GM13976 (cell line): ENCODE measurements at places on chromosomes 16 and 17.

DNA sequence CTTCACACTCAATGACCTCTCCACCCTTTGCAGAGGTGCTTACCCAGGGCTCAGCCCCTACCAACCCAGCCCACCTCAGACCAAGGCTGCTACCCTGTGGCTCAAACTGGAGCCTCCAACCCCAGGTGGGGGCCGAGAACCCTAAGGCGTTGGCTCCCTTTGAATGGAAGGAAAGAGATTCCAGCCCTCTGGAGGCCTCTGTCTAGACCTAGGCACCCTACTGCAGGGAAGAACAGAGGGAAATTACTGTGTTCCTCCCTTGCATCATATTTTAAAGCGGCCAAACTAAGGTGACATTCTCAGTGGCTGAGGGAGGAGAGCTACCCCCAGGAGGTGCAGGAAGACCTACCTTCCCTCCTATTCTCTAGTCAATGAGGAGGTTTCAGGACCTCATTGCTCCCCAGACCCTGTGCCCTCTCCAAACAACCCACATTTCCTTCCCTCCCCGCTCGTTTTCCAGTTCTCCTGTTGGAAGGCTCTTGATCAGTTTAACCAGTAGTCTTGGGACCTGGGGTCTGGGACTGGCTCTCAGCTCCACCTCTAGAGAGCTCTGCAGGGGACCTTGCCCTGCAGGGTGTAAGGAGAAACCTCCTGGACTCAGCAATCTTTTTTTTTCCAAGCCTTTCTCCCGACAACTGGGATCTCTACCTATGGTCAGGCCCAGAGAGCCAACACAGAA, 5.5 kb upstream of the HOXB8 start:
- no peak for DNase-seq

DNA sequence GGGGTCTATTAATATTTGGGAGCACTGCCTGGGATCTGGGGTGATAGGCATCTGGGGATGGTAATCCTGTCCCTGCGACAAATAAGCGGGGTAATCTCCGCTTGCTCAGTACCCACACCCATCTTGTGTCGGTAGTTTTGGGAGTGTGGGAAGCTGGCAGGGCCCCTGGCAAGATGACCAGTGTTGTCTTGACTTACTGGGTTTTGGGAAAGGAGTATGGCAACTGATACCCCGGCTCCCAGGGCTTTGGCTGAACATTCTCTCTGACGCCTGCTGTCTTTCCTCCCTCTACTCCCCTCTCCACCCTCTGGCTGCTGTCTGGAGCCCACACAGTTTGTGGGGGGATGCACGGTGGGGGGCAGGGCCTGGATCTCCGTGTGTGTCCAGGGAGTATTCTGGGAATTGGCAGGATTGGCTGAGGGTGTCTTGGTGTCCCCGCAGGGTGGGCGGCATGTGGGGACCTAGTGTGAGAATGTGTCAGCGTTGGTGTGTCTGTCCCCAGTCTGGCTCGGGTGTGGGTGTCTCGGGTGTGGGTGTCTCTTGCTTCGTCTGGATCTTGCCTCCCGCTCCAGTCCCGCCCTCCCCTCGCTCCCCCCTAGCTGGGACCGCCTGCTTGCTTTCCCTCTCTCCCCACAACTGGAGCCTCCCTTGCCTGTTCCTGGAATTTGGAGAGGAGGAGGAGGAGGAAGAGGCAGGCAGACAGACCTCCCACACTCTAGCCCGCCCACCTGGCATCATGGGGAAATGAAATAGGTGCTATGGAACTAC, 12.0 kb downstream of the RARA start:
- DNase-seq = no peak

GRCh38 chr16:56353054-56353921, 72.1 kb downstream of the AMFR start:
- no peak for DNase-seq

- peak; percentile 85 for DNase-seq
Observed at GRCh38 chr17:63446753-63447470, 806 bp upstream of the CYB561 start.

GRCh38 chr17:9123594-9124553, 102.6 kb downstream of the NTN1 start:
- no peak for DNase-seq

- no peak for DNase-seq
Observed at GRCh38 chr17:16214190-16215001, 938 bp downstream of the NCOR1 start.

DNA sequence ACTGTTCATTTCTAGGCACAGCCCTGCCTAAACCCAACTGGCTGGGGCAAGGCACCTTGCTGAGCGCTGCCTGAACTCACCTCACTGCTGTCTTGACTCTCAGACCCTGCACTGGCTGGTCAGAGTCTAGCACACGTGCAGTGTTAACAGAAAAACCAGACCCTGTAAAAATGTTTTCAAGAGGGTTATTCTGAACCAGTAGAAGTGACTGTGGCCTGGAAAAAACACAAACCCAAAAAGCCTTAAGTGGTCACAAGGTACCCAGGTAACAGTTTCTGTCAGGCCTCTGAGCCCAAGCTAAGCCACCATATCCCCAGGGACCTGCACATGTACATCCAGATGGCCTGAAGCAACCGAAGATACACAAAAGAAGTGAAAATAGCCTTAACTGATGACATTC, 6.1 kb upstream of the EIF4A3 start:
- no peak for DNase-seq

GRCh38 chr17:66814570-66814969, 20.3 kb upstream of the CACNG5 start:
- no peak for DNase-seq

GRCh38 chr16:4780235-4780634, 7.9 kb downstream of the SEPTIN12 start:
- no peak for DNase-seq

DNA sequence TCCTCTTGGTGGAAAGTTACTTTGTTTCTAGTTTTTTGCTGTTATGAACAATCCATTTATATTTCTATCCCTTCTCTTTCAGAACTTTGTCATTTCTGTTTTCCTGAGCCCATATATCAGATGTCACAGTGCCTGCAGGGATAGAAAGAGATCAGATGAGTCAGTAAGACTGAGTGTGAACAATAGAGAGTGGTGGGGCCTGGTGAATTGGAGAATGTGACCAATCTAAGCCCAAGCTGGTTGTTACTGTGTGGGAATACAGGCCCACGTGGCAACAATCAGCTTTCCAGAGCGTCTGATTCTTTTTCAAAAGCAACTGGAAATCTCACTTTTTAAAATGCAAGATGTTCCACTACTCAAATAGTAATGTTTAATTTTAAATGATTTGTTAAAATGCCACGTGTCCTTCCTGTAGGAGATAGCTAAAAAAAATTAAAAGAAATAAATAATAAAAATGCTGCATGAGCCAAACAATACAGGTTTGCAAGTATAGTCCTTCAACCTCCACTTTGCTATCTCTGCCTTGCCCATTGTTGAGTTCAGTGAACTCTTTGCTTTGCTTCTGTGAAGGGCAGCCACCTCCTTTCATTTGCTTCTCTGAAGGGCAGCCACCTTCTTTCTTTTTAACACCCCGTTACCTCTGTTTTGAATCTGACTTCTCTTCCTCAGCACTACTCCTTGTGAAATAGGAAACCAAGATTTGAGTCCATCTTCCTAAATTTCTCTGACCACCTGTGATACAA, 9.6 kb downstream of the DCTN5 start:
- DNase-seq = no peak

- DNase-seq = peak; percentile 86
Observed at GRCh38 chr17:57868007-57868909, 18.4 kb upstream of the MRPS23 start.

DNA sequence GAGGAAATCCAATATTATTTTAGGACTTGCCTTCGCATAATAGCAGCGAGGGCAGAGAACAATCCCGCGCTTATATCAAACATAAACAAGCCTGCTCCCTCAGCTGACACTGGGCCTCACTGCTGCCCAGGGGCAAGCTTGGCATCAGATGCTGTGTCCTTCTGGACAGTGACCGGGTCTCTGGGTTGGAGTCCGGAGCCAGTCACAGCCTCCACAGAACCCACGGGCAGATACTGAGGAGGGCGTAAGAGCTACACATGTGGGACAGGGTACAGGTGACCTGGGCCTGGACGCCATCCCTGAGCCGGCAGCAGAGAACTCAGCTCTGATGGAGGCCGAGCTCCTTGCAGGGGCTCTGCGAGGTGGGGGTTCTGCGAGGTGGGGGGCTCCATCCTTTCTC, 14.7 kb upstream of the ZNF469 start:
- DNase-seq = no peak

- DNase-seq = no peak
Observed at GRCh38 chr16:11046382-11046931, 102.1 kb downstream of the CLEC16A start.

GRCh38 chr16:6204945-6205344, 1107.3 kb upstream of the EEF2KMT start:
- DNase-seq = no peak

GRCh38 chr16:78761427-78761826, 662.0 kb downstream of the WWOX start:
- DNase-seq = peak; percentile 39

DNA sequence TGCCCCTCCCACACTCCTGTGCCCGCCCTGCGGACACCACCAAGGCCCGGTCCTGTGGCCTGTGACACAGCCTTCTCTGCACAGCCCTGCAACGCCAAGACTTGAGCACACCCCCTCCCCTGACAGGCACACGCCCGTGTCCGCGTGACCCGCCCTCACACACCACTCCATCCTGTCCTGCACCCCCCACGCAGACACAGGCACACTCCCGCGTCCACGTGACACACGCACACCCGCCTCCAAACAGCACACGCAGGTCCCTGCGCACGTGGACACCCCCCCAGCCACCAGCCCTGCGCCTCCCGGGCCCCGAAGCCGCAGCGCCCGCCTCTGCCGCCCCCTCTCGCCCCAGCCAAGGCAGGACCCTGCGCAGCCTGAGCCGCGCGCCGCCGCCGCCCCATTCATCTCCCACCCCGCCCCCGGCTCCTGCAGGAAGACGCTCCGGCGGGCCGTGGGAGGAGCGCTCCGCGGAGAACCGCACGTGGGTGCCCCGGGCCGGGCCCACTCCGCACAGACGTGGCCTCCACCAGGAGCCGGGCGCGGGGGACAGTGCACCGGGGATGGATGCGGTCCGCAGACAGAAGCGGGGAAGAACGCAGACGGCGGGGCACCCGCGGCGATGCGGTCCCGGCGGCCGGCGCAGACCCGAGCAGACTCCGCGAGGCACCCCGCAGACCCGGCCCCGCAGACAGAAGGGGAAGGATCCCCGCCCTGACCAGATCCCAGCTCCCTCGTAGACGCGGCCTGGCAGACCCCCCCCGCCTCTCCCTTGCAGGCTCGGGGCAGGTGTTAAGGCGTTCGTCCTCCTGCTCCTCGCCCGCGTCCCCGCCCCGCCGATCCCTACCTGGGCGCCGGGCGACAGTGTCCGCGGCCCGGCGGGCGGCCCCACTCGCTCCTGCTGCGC, 506 bp downstream of the CAMKK1 start:
- DNase-seq = peak; percentile 65

DNA sequence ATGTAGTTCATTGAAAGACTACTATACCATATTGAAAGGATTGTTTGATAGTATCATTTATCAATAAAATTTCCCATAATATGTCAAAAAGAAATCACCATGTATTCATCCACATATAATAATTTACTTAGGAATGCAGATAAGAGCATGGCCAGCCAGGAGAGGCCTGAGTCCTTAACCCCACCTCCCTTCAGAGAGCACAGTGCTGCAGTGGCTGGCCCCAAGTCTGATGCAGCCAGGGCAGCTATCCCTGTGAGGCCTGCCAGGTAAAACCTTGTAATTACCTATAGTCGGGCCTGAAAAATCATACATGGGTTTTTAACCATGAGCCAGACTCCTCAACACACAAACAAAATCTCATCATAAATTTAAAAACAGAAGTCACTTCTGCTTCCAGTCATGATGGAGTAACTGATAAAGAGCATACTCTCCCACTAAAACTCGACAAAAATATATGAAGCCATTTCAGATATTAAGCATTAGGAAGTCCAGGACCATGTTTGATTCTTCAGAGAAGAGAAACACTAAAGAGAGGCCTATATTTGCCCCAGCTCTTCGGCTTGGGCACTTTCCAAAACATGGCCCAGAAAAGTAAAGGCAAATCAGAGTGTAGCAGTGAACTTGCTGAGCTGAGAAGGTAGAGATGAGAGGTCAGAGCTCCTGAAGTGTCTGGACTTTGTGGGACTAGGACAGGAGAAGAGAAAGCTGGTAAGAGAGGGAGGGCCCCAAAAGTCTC, 40.9 kb upstream of the CCNF start:
- no peak for DNase-seq

DNA sequence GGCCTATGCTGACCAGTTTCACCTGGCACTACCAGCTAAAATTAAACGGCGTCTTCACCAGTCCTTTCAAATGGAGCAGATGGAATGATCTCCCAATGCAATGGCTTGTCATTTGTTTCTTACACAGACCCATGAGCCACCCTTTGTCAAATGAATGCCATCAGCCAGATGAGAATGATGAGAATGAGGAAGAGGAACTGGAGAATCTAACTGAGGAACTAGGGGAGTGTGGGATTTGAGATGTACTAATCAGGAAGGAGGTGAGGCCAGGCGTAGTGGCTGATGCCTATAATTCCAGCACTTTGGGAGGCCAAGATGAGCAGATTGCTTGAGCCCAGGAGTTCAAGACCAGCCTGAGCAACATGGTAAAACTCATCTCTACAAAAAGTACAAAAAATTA, 116.4 kb downstream of the HS3ST3A1 start:
- no peak for DNase-seq

GRCh38 chr17:78903101-78903779, at the start of gene CEP295NL:
CEP295NL (minus strand) TSS chr17:78903201; CDS start chr17:78901828, 1,373 bp downstream.
- no peak for DNase-seq

- DNase-seq = peak; percentile 95
Observed at GRCh38 chr17:8079291-8080207, 8.0 kb downstream of the ALOX12B start.

DNA sequence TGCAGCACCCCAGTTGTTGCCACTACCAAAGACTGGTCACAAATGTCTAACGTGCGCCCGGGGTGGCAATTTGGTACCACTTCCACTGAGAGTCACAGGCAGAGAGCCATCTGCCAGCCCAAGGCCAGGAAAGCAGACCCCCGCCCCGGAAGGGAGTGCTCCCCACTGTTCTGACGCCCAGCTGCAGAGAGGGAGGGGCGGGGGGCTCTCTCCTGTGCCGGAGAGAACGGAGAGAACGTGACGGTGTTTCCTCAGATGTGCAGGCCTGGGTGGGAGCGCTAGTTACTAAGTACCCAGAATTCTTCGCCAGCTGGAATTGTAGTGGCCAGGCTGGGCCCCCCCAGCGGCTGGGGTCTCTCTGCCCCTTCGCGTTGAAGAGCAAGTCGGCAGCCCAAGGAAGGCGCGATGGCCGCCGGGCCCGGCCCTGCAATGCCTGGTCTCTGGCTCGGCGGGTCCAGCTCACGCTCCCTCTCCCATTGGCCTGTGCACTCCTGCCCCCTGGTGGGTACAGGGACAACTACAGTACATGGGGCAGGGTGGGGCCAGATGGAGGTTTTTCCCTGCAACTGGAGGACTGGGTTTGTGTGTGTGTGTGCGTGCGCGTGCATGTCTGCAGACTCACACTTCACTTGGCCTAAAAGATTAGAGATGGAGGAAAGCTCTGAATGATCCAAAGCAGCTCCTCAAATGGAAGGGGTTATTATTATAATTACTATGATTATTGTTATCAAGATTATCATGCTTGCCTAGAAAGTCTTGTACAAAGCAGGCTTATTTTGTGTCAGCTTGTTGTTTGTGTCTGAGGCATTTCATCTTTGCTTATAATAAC, 107.1 kb downstream of the AMFR start:
- DNase-seq = peak; percentile 94
